ENCODE measurements at places on chromosomes 16 and 17.

DNA sequence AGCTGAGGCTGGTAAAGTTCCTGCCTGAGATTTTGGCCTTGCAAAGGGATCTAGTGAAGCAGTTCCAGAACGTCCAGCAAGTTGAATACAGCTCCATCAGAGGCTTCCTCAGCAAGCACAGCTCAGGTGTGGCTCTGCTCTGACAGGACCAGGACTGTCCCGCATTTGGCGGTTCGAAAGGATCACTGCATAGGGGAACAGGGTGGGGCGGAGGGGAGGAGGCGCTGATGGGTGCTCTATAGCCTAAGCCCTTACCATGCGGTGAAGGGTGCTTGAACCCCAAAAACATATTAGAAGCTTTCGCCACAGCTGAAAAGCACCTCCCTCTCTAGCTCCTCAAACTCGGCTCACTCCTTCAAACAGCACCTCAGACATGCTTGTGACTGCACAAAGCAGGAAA lies 29.9 kb upstream of the ENDOV start:
- DNase-seq: no peak

- peak; percentile 83 for DNase-seq
These were observed 5.3 kb upstream of the WDR24 start for GRCh38 chr16:695355-696089.

DNA sequence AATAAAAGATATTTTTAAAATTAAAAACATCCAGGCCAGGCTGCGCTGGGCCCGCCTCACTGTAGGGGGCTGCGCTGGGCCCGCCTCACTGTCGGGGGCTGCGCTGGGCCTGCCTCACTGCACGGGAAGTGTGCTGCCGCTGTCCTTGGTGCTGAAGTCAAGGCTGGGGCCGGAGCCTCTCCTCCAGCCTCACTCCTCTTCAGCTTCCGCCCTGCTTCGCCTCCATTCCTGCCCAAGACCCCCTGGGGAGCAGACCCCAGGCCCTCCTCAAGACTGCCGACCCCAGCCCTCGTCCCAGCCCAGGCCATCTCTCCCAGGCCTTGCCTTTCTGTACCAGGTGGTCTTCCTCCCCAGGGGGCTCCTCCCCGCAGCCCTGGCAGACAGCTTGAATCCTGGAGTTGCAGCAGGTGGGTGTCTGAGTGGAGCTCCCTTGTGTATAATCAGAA lies 26.2 kb downstream of the ENDOV start:
- no peak for DNase-seq

GRCh38 chr17:70286391-70286790 lies 117.1 kb downstream of the KCNJ2 start:
- no peak for DNase-seq

- no peak for DNase-seq
These were observed 45.2 kb downstream of the TMEM100 start for GRCh38 chr17:55677446-55677845.

- DNase-seq: no peak
These were observed 222.3 kb downstream of the GSG1L start for GRCh38 chr16:27841061-27841801.

Data from NCI-H748 treated with DMSO at 0.1 percent for 48 hours (cell line).